Calu3 (cell line): ENCODE measurements at places on chromosomes 7 and 10. TPM values are rescaled to one million over a fixed set of nuclear protein-coding genes. Genes with fewer than 3 reads are reported as not detected.

DNA sequence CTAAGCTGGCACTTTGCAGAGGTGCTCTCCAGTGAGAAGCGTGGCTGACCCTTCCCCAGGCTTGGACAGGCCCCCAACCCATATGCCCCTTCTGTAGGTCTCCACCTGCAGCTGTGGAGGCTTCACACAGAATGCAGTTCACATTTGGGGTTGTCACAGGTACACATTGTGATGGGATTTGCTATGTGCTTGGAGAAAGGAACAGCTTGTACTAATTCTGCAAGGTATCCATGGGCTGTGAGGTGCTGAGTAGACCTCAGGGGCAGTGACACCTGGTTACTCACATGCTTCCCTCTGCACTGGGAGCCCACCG, 188.9 kb downstream of the CXCL12 start:
- no peak for DNase-seq
- H3K27me3 ChIP-seq, result no peaks in the 10 kb centered on the region
- no peaks in the 10 kb centered on the region for H3K36me3 ChIP-seq
- H3K27ac ChIP-seq, result no peak overlapping the region
- H3K4me1 ChIP-seq, result no peaks in the 10 kb centered on the region

SPDYE8 gene
- not detected in 2 replicates for total RNA-seq

DNA sequence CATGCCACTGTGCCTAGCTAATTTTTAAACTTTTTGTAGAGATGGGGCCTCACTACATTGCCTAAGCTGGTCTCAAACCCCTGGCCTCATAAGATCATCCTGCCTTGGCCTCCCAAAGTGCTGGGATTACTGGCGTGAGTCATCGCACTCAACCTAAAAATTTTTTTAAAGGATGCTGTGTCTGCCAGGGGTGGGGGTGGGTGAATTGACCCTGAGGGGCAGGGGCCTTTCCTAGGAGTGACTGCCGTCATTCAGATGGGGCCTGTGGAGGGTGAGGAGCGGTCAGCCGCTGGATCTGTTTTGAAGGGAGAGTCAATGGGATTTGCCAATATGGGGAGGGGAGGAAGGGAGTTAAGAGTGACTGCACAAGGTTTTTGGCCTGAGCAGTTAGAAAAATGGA, 89.4 kb downstream of the C10orf105 start:
- H3K27me3 ChIP-seq, result peaks cover 76% of the 10 kb centered on the region
- H3K4me1 ChIP-seq, result no peaks in the 10 kb centered on the region
- H3K36me3 ChIP-seq, result no peaks in the 10 kb centered on the region
- no peak for DNase-seq

- no peak for DNase-seq
- no peaks in the 10 kb centered on the region for H3K27me3 ChIP-seq
These were observed 49.8 kb upstream of the ZNF479 start for GRCh38 chr7:57182031-57182430.

GRCh38 chr7:1597066-1597760, 27.4 kb upstream of the PSMG3 start:
- H3K4me1 ChIP-seq, result no peaks in the 10 kb centered on the region
- H3K4me3 ChIP-seq, result no peak overlapping the region
- H3K27ac ChIP-seq, result no peak overlapping the region

DNA sequence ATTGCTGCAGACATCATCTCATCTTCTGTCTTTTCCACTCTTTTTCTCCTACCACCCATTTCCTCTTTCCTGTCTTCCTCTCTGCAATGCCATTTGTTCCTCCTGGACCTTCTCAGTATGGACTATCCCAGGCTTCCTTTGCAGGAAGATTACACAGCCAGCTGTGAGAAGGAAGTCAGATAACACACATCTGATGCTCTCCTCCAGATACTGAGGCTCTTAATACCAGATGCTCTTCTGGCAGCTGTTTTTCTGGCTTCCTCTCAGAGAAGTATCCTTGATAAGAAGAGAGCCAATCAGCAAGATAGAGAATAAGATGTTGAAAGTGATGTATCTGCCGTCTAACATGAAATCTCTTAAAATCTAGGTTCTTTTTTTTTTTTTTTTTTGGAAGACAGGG, 14.4 kb downstream of the KIAA1217 start:
- peaks cover 8% of the 10 kb centered on the region for H3K4me1 ChIP-seq
- H3K4me3 ChIP-seq, result no peak overlapping the region
- no peak for DNase-seq
- no peak overlapping the region for H3K27ac ChIP-seq

DNA sequence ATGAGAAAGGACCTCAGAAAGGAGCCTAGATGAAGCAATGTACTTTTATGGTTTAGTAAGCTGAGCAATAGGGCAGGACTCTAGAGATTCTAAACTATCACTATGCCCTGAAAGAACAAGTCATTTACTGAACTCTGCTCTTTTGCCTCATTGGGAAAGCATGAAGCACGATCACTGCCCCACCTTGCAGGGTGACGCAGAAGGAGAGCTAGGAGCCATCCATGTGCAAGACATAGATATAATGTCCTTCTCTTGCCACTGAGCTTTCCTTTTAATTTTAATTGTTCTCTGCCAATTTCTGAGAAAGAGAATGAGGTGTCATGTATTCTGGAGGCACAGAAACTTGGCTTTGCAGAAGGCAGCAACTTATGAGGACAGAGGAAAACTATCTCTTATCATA, 108.3 kb downstream of the SORCS1 start:
- no peak for DNase-seq
- no peaks in the 10 kb centered on the region for H3K4me1 ChIP-seq
- no peak overlapping the region for H3K27ac ChIP-seq
- no peak overlapping the region for H3K4me3 ChIP-seq
- H3K27me3 ChIP-seq, result no peaks in the 10 kb centered on the region

DNA sequence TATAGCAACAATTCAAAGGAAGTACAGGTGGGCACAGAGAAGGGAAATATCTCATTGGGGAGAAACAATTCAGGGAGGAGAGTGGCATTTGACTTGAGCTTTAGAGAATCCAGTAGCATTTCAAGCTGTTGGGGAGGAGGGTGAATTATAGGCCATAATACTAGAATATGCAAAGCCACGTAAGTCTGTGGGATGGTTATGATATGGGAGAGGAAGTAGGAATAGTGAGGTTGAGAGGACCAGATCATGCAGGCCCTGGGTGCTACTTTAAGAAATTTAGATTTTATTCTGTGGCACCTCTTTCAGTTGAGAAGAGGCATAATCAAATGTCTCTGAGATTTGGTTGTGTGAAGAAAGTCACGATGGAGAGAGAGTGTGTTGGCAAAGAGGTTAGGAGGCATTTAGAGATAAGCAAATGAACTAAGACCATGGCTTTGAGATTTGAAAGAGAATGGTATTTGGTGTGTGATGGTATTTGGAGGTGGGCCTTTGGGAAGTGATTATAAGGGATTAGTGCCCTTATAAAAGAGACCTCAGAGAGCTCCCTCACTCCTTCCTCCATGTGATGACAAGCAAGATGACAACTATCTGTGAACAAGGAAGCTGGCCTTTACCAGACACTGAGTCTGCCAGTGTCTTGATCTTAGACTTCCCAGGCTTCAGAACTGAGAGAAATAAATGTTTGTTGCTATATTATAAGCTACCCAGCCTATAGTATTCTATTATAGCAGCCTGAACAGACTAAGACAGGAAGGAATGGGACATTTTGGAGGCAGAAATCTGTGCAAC, 15.1 kb downstream of the ADD3 start:
- DNase-seq, result no peak
- H3K36me3 ChIP-seq, result no peaks in the 10 kb centered on the region
- peaks cover 20% of the 10 kb centered on the region for H3K4me1 ChIP-seq
- H3K27ac ChIP-seq, result no peak overlapping the region

DNA sequence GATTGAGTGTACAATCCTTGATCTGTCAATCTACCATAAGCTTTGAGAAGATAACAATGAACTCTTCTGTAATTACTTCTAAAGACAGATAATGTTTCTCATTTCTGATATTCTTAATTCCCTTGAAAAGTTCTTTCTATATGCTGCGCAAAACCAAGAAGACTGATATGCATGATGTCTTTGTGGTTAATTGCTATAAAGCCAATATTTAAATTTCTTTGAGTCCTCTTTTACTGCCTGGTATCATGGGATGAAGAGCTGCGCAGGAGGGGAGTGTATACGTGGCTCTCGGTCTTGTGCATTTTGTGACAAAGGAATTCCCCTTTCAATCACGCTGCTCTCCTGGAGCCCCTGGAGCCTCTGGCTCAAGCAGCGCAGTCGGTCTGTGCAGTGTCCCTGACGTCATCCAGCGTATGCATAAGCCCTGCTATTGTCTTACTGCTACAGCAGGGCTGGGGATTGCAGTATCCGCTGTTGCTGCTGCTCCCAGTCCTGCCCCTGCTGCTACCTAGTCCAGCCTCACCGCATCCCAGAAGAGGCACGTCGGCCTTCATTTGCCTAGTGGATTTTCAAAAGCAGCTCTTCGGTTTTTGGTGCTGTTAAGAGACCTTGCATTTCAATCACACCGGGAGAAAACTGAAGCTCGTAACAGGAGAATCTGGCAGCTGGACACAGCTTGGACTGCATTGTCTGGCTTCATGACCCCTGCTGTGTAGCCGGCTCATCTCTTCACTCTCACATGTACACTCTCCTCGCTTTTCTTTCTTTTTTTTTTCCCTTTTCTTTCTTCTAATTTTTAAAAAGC, 66.7 kb downstream of the ST7 start:
- no peaks in the 10 kb centered on the region for H3K27me3 ChIP-seq
- no peak for DNase-seq
- H3K4me1 ChIP-seq, result no peaks in the 10 kb centered on the region
- no peak overlapping the region for H3K4me3 ChIP-seq
- no peaks in the 10 kb centered on the region for H3K36me3 ChIP-seq

- H3K4me1 ChIP-seq, result peaks cover 18% of the 10 kb centered on the region
- H3K4me3 ChIP-seq, result peak overlapping the region; percentile 61
- peak; percentile 26 for DNase-seq
- H3K27ac ChIP-seq, result peak overlapping the region; percentile 15
These were observed 771 bp downstream of the PHYHIPL start for GRCh38 chr10:59177031-59177797.

DNA sequence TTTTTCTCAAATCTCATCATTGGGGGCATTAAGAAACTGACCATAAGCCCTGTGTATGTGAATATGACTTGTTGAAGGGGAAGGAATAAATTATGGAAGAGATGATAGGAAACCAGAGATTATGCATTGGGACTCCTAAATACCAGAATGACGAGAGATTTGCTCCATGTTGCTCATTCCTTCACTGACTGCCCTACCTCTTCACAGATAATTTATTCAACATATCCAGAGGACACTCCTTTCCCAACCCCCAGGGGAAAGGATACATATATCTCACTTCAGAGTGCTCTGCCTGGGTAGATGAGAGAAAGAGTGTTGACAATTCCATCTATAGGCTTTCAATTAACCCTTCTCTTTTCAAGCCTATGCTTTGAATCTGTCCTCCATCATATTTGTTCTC, 145.3 kb upstream of the RHOBTB1 start:
- no peak for DNase-seq
- H3K4me1 ChIP-seq, result no peaks in the 10 kb centered on the region
- no peaks in the 10 kb centered on the region for H3K27me3 ChIP-seq
- no peaks in the 10 kb centered on the region for H3K36me3 ChIP-seq
- H3K27ac ChIP-seq, result no peak overlapping the region
- H3K4me3 ChIP-seq, result no peak overlapping the region
